ENCODE measurements at places on chromosomes 6 and 20.

DNA sequence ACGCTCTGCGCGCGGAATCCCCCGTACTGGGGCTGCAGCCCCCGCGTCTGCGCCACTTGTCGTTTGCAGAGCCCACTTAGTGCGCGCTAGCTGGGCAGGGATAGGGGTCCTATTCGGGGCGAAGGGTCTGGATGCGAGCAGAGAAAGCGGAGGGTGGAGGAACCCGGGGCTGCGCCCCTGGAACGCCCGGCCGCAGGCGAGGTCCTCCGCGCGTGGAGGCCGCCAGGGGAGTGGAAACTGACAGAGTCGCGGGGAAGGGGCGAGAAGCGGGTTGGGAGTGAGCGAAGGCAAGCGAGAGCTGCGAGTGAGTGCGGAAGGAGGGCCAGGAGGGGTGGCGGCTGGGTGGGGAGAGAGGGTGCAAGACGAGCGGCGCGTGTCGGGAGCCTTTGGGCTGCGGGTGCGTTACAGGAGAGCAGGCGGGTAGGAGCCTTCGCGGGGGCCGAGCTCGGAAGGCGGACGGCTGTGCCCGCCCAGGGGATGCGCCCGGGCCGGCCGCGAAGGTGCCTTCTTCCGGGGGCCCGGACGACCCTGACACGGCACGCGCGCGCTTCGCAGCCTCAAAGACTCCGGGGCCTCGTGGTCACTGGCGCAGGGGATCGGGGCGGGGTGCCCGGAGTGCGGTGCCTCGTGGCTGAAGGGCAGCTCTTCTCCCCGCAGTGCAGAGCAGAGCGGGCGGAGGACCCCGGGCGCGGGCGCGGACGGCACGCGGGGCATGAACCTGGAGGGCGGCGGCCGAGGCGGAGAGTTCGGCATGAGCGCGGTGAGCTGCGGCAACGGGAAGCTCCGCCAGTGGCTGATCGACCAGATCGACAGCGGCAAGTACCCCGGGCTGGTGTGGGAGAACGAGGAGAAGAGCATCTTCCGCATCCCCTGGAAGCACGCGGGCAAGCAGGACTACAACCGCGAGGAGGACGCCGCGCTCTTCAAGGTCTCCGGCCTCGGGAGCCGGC, 1.2 kb downstream of the IRF4 start:
- DNase-seq = peak; percentile 62

- DNase-seq = no peak
Observed at GRCh38 chr20:21174516-21175239, 48.8 kb downstream of the KIZ start.

DNA sequence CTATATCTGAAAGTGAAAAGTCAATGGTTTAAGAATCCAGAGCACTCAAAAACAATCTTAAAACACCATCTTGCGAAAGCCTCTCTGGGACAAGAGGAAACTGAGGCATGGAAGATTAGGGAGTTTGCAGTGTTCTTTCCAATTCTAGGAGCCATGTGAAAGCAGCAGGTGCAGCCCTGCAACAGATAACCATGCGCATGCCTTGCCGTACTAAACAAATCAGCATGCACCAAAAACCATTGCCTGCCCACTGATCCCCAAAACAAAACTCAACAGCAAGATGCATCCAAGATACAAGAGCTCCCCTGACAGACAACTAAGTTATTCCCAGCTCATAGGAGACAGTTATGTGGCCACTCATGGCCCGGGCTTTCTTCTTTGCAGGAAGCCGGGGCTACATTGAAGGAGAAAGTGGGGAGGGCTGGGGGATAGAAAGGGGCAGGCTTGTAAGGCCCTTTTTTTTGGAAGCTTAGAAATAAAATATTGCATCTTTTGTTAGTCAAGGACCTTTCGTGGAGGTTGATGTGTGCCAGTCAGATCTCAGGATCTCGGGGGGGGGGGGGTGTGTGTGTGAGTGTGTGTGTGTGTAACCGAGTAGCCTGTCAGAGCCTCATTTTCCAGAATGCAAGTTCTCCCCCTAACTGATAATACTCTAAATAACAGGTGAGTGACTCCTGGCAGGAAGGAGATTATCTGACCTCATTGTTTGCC, 178.4 kb downstream of the MBOAT1 start:
- no peak for DNase-seq

DNA sequence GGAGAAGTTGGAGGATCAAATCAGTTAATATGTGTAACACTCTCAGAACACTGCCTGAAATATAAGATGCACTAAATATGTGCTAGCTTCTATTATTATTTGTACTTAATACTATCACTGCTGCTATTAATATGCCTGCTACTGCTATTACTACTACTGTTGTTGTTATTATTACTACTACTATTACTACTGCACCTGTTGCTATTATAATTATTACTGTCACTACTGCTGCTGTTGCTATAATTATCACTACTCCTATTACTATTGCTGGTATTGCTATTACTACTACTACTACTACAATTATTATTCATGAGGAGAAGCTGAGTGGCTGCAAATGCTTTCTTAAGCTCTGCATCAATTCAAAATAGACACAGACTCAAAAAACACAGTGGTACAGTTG, 16.7 kb upstream of the SSTR4 start:
- DNase-seq = no peak

DNA sequence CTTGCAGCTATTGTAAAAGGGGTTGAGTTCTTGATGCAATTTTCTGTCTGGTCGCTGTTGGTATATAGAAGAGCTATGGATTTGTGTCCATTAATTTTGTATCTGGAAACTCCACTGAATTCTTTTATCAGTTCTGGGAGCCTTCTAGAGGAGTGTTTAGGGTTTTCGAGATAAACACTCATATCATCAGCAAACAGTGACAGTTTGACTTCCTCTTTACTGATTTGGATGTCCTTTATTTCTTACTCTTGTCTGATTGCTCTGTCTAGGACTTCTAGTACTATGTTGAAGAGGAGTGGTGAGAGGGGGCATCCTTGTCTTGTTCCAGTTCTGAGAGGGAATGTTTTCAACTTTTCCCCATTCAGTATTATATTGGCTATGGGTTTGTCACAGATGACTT, 120.8 kb upstream of the SSTR4 start:
- no peak for DNase-seq

GRCh38 chr6:28980852-28981430, 24.2 kb downstream of the ZNF311 start:
- DNase-seq = peak; percentile 69

DNA sequence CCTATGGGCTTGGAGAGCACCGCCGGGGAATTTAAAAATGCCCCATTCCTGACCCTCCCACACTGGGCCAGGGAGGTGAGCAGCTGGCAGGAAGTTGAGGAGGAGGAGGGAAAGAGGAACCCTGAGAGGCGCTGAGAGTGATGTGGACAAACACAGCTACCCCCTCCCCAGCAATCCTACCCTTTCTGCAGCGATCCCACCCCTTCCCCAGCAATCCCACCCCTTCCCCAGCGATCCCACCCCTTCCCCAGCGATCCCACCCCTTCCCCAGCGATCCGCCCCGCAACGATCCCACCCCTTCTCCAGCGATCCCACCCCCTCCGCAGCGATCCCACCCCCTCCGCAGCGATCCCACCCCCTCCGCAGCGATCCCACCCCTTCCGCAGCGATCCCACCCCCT, 111.6 kb downstream of the SYCP2 start:
- DNase-seq = no peak

DNA sequence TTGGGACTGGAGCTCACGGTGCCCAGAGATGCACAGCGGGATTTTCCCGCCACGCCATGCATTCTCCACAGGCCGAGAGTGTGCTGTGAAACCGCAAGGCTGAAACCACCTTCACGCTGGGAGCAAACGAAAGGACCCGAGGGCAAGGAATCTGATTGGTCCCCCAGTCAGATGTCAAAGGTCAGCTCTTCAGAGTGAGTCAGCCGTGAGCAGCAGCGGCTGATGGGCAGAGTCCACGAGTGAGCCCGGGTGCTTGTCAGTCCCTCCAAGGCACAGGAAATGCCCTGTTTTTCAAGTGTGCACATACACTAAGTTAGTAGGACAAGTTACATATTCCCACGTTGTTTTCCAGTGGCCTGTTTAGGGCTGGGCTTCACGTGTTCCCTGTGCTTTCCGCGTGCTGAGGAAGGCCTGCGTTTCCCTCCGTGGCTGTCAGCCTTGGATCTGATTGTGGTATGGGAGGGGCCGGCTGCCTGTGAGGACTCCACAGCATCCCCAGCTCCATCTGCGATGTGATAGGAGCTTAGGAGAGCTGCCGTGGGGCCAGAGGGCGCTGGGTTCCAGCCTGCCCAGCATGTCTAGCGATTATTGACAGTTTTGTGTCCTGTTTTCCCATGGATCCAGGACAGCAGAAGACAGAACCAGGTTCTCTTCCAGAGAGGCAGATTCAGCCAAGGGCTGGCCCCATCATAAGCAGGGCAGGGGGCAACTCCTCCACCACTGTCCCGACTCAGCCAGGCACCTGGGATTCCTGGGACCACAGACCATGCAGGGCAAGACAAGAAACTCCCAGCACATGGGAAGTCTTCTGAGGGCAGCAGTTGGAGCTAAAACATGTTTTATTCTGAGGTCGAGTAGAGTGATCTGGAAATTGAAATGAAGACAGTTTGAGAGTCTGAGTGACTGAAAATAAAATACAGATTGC, 38.2 kb upstream of the FRMD1 start:
- no peak for DNase-seq

- peak; percentile 33 for DNase-seq
Observed at GRCh38 chr6:95203153-95203754, 374.1 kb upstream of the MANEA start.

- DNase-seq = no peak
Observed at GRCh38 chr20:20371681-20372080, 3.8 kb downstream of the INSM1 start.

- no peak for DNase-seq
Observed at GRCh38 chr6:141290941-141291721, 841.6 kb upstream of the GJE1 start.

GRCh38 chr20:33438481-33438880, 5.1 kb downstream of the SNTA1 start:
- no peak for DNase-seq
